ENCODE measurements at places on chromosomes 1 and 21.

- no peak for DNase-seq
Observed at GRCh38 chr21:16072221-16072620, 342.4 kb downstream of the USP25 start.

DNA sequence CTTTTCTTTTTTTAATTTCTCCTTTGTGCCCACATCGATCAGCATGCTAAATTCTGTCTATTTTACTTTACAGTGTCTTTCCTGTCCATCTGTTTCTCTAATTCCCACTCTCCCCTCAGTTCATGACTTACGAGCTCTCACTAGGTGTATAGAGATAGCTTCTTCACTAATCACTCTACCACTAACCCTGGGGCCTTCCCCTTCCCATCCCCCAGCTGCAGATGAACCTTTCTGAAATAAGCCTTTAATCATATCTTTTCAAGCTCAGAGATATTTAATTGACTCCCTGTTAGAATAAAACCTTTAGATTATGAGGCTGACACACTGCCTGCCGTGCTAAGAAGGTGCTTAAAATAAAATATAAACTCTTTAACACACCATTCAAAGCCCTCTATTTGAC is 66.3 kb upstream of the BMP8A start:
- no peak for DNase-seq

DNA sequence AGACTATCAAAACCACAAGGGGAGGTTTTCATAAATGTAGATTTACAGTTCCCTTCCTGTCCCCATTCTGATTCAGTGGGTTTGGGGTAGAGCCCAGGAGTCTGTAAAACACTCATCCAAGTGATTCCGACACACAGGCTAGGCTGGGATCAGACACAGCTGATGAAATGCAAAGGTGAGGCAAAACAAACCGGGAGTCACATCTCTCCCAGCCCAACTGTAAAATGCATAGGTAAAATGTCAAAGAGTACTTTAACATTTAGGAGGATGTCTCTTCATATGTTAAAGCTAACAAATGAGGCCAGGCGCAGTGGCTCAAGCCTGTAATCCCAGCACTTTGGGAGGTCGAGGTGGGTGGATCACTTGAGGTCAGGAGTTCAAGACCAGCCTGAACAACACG is 45.0 kb downstream of the ZNF281 start:
- DNase-seq: no peak

GRCh38 chr1:229104654-229105053 is 166.3 kb upstream of the RAB4A start:
- no peak for DNase-seq

- no peak for DNase-seq
Observed at GRCh38 chr21:17472592-17473271, 40.1 kb upstream of the CXADR start.

DNA sequence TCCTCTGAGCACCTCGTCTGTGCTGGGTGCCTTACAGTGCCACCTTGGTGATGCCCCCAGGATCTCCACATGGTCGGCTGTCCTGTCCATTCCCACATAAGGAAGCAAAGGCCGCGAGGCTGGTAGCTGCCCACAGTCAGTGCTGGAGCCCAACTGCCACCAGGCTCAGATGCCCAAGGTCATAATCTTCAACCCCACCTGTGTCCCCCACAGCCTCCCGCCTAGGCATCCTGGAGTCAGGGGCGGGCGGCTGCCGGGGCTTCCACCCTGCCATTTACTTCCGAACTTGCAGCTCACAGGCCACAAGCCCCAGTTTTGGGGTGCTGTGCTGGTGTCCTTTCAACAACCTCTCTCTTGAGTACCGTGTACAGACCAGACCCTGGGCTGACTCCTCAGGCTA is 126.3 kb downstream of the CASZ1 start:
- DNase-seq: no peak

DNA sequence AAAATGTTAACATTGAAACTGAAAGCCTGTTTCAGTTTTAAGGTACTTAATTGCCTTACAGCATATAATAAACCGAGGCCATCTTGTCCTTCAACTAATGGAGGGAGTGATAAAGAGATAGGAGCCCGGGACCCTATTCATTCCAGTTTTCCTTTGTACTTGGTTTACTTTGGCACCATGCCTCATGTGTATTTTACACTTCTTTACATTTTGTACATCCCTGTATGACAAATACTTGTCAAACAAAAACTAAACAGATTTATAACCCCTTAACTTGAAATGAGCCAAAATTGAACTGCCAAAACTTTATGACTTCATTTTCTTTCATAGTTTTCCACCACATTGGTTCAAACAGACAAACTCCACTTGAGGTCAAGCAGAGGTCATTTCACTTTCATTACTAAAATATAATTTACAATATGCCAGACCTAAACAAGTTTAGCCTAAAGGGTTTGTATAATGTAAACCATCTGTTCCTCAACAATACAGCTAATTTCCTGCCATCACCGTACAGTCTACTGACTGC is 30.9 kb upstream of the UBE2U start:
- no peak for DNase-seq

DNA sequence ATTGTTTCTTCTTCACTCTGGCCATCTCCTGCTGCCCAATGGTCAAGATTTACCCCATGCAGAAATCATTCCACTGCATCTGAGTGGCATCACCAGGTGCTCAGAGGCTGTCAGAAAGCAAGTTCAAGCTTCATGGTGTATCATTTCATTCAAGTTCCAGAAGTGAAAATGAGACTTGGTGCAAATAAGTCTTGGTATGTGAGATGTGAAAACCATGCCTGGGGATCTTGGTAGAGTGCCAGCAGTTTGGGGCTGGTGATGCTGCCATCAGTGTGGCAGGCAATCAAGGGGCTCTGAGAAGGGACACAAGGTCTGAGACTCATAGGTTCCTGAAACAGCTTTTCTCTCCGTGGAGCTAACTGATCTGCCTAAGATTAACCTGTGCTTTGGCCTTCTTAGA is 52.0 kb downstream of the CD2 start:
- no peak for DNase-seq

DNA sequence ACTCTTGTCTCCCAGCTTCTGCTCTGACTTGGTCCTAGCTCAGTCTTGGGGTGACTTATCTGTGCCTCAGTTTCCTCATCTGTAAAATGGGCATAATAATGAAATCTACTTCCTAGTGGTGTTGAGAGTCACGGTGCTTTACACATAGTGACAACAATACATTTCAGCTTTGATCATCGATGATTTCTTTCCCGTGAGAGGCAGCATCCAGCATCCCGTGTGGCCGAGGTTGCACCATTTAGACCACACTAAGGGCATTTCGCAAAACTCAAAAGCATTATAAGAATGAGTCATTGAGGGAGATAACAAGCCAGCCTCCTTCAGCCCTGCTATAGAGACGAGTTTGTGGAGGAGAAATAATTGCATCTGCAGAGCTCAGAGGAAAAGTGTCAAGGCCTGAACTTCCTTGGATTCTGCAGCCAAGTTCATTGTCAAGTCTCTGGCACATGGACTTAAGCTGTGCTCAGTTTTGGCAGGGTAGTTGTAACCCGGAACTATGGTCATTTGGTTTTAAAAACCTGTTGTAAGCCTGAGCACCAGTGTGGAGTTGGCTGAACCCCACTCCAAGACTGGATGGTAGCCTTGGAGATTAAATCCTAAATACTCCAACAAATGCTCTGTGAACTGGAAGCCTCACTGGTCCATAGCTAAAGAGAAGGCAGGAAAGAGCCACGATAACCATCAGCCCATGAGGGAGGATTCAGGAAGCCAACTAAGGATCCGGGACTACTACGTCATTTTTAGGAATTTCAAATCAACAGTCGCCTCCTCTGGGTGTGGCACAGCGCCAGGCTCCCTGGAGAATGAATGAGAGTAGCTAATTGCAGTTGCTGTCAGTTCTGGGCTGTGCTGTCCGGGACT is 64.2 kb downstream of the TCP10L start:
- no peak for DNase-seq

DNA sequence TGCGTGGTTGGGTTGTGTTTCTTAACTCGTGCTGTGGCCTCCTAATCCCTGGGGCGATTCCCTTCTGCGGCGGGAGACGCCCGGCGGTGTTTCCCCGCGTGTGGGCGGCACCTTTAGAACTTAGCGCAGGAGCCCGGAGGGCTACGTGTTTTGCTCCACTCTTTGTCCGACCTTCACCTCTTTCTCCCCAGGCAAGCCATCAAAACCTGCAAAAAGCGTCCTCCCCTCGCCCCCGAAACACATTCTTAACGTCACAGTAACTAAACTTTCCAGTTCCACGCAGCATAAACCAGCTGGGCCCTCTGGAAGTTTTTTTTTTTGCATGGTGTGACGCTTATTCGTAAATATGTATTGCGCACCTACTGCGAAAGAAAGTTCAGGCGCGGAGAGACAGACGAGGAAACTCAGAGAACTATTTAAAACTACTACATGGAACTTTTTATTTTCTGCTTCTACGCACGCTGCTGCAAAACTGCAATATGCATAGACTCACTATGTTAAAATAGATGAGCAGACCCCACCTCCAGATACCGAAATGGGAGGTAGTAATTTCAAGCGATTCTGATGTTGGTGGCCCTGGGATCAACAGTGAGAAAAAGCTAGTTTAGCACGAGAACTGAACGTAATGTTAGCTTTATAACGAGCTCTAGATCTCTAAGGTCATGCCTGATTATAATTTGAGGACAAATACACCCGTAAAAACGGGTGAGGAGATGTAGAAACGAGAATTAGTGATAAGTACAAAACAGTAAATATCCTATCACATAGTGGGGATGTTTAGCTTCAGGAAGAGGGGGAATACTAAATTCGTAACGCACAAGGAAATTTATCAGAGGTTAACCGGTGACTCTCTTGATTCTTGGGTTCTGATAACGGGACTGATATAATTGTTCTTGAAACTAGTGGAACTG is 920 bp downstream of the MTR start:
- no peak for DNase-seq

DNA sequence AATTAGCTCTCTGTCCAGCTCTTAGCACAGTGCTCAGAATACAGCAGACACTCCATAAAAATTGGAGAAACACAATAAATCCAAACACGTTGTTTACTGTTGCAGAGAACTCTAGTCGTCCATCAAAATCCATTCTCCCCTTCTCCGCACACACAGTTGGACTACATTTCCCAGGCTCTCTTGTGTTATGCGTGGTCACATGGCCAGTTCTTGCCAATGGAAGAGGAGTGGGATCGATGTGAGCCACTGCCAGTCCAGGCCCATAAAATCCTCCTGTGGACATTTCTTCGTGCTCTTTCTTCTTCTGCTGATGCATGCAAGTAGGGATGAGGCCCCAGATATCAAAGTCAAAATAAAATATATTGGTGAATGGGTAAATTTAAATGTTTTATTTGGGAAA is 114.3 kb upstream of the FMN2 start:
- no peak for DNase-seq

- peak; percentile 36 for DNase-seq
Observed at GRCh38 chr1:198935306-198935921, 296.6 kb downstream of the PTPRC start.

DNA sequence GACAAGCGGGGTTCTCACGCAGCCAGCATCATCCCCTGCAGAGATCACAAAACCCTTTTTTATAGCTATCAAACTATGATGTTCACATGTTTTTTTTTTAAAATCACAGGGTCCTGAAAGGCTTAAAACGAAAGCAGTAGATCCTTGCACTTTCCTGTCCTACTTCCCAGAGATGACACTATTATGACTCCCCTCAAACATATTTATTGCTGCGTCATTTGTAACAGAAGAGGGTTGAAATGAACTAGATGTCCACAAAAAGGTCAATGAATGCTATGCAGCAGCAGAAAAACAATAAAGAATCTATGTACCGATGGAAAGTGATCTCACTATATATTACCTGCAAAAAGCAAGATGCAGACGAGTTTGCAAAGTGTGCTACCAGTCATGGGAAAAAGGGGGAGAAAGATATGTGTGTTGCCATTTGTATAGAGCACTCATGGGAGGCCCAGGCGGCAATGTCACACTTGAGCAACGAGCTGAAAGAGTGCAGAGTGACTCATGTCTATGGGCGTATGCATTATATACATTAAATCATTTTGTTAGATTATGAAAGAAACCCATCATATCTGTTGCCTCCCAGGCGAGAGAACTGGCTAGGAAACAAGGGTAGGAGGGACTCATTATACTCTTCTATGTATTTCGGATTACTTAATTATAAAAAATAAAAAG is 68.9 kb upstream of the PARP1 start:
- DNase-seq: no peak

- DNase-seq: no peak
Observed at GRCh38 chr1:115672224-115673009, 30.6 kb downstream of the VANGL1 start.

GRCh38 chr1:36133484-36133883 is 8.5 kb upstream of the COL8A2 start:
- DNase-seq: no peak

GRCh38 chr1:156493742-156494141 is 6.8 kb downstream of the MEF2D start:
- no peak for DNase-seq

- DNase-seq: no peak
Observed at GRCh38 chr1:29310616-29311180, 74.4 kb downstream of the PTPRU start.

DNA sequence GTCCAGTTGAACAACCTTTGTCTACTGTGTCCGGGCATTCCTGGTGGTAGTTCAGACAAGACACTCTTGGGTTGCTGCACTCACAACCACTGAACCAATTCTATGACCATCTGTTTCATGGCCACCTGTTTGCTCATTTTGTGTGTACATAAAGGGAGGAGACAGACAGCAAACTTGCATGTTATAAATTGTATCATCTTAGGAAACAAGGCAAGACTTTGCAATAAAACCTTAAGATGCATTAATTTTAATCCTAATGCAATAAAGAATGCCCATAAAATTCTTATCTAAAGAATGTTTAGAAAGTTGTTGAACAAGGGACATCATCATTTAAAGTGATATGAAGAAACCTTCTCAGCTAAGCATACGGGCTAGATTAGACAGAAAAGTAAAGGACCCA is 34.8 kb downstream of the ADAM30 start:
- no peak for DNase-seq

- DNase-seq: no peak
Observed at GRCh38 chr1:90325168-90325567, 330.3 kb downstream of the ZNF326 start.

GRCh38 chr1:199194862-199195261 is 556.0 kb downstream of the PTPRC start:
- no peak for DNase-seq

GRCh38 chr1:207431508-207431907 is 22.6 kb upstream of the CR2 start:
- no peak for DNase-seq

- DNase-seq: no peak
Observed at GRCh38 chr1:210072896-210073504, 135.0 kb downstream of the SYT14 start.

DNA sequence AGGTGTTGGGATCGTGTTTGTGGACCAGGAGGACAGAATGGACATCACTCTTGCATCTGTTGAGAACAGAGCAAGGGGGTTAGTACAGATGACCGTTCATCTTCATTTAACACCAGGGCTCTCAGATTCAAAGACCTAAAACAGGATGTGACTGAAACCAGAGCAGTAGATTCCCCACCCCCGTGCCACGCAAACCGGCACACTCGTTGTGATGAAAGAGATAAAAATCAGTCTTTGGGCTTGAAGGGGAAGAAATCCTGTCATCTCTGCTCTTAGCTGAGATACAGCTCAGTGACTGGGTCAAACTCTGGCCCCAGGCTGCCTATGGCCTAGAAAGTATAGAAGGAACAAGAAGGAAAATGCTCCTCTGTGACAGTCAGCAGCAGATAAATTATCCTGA is 146.2 kb upstream of the KRTAP19-8 start:
- DNase-seq: no peak
